NK-92 treated with Interleukin-12 subunit alpha and Interleukin-12 subunit beta, amount 100 ng/mL, for 24 hours (cell line): ENCODE measurements at places on chromosomes 12 and 14.

DNA sequence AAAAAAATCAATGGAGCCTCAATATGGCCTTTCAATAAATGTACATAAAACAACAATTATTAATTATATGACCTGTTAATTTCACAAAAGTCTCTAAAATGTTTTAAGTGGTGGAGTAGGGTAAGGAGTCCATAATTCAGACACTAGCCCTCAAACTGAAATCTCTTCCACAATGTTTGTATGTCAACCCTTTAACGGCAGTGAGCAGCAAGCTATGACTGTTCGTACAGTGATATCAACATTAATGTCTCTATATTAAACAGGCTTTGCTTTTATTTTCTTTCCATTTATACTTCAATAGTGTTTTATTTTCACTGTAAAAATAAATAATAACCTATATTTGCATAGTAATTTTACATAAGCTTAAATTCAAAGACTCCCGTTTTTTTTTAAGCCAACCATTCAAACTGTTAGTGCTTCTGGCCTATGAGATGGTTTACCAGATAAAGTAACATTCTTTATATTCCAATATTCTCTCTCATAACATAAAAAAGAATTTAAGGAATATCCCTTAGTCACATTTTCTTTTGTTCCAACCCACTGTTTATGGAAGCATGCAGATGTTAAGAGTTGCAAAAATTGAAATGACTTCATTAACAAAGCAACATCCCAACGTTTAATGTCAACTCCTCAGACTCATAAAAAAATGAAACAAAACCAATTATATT is 2.3 kb downstream of the CDK17 start:
- DNase-seq: no peak

DNA sequence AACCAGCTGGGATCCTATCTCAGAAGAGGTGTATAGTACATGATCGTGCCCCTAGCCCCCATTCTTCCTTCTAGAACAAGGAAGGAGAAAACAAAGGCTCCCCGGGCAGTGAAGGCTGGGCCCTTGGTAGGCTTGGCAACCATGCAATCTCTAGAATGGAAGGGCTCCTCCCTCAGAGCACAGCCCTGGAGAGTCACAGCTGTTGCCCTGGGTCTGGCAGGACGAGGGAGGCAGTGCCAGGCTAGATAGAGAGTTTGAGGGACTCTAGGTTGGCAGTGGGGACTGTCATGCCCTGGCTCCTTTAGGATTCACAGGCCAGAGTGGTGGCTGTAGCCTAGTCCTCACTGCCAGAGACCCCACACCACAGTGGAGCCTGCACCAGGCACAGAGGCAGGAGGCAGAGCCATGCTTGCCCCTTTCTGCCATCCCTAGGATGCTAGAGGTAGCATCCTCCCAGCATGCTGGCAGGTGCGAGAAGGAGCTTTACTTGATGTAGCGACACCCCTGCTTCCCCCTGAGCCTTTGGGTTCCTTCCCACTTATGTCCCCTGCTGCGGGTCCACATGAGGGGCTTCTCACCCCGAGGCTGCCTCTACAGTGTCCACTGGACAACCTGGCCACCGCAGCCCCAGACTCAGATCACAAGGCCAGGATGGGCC is 33.4 kb upstream of the CIPC start:
- no peak for DNase-seq

- DNase-seq: no peak
Observed at GRCh38 chr14:96267336-96267735, 11.3 kb downstream of the BDKRB1 start.

- no peak for DNase-seq
Observed at GRCh38 chr14:55756557-55756956, 176.6 kb downstream of the KTN1 start.

GRCh38 chr14:103896578-103896977 is 31.7 kb upstream of the TDRD9 start:
- no peak for DNase-seq

- DNase-seq: no peak
Observed at GRCh38 chr12:3263939-3264922, 187.1 kb downstream of the TSPAN9 start.

DNA sequence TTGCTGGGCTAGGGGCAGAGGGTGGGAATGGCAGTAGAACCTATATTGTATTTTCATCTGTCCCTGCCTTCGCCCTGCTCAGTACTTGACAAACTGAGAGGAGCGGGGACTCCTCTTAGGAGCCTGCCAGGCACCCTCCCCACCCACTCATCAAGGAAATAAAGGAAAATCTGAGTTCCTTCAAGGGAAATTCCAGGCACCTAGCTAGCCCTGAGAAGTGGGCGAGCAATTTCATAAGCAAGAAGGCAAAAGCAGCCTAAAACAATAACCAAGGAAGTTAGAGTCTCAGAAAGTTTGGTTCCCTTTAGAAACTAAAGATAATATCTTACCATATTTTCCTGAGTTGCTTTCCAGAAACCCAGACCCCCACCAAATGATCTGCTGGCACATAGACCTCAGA is 10.6 kb upstream of the PLEKHD1 start:
- no peak for DNase-seq

- no peak for DNase-seq
Observed at GRCh38 chr14:25518364-25518763, 468.4 kb upstream of the STXBP6 start.

DNA sequence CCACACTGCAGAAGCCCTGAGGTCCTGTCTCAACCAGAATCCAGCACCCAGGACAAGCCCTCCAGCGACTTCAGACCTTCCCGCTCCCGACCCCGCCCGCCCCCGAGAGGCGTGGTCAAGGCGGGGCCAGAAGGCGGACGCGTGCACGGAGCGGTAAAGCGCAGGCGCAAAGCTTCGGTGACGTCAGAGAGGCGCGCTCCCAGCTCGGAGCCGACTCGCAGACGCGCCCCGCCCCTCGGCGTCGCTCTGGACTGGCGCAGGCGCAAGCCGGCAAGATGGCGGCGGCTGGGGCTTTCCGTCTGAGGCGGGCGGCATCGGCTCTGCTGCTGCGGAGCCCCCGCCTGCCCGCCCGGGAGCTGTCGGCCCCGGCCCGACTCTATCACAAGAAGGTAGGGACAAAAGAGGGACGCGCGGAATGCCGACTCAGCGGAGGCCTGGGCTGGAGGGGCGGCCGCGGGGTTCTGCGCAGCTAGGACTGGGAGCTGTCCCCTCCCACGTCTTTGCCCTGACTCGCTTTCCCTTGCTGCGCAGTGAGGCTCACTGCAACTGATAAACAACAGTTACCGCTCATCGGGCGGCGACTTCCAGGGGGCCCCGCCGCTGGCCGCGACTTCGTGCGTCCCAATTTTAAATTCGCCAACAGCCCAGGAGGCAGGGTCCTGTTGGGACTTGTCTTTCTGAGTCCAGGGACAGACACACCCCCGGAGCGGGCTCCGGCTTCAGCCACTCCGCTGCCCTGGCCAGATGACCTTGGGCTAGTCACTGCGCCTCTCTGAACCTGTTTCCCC is at the start of gene ISCU:
Gene ISCU, plus strand, starts transcription at position 249 of the 788 bp plus-strand sequence. Its CDS starts 27 bp downstream, at position 276.
- DNase-seq: peak; percentile 94

DNA sequence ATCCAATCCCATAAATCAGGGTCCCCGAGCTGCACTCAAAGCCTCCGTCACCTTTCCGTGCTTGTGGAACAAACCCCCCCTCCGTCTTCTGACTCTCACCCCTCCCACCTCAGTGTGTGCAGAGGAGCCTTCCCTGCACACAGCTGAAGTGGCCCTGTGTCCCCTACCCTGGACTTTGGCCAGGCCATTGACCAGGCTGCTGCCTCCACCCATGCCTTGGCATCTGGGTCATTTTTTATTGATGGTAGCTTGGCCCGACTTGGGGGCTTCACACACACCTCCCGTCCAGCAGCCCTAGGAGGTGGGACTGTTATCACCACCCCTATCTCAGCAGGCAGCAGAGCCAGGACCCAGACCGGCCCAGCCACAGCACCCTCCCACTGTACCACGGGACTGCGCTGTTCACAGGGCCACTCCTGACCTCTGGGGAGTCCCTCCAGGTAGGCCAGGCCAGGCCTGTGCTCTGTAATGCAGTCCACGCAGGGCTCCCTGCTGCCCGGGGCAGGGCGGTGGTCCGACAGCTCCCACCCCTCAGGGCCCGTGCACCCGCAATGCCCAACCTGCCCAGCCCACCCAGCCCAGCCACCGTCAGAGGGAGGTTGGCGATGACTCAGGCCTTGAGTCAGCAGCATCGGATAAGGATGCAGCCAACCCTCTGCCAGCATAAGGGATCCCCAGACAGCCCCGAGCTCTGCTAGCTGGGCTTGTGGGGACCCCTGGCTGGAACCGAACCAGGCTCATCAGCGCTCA is 9.2 kb upstream of the INF2 start:
- DNase-seq: no peak

DNA sequence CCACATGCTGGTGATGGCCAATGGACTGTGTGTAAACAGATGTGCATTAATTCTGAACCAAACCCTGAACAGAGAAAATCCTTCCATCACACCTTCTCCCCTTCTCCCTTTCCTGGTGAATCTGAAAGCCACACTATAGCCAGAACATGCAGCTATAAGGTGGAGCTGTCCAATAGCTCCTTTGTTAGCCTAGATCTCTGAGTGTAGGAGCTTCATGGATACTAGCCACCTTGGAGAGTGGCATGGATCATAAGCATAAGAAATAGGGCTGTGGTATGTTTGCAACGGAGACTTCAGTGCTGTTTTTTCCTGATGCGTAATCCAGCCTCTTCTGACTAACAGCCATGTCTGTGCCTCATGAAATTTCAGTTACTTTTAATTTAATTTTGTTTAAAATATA is 364.5 kb downstream of the BTG1 start:
- no peak for DNase-seq

- DNase-seq: no peak
Observed at GRCh38 chr14:100438271-100438670, 115.1 kb downstream of the SLC25A47 start.

- DNase-seq: no peak
Observed at GRCh38 chr14:102902086-102902485, 20.4 kb upstream of the AMN start.

GRCh38 chr12:127509066-127509778 is 757.7 kb upstream of the TMEM132C start:
- no peak for DNase-seq

- DNase-seq: no peak
Observed at GRCh38 chr14:77322250-77322902, 1.5 kb downstream of the GSTZ1 start.

GRCh38 chr14:88929656-88930436 is 105.4 kb downstream of the TTC8 start:
- DNase-seq: no peak

GRCh38 chr12:104411826-104412641 is 44.7 kb upstream of the CHST11 start:
- no peak for DNase-seq

DNA sequence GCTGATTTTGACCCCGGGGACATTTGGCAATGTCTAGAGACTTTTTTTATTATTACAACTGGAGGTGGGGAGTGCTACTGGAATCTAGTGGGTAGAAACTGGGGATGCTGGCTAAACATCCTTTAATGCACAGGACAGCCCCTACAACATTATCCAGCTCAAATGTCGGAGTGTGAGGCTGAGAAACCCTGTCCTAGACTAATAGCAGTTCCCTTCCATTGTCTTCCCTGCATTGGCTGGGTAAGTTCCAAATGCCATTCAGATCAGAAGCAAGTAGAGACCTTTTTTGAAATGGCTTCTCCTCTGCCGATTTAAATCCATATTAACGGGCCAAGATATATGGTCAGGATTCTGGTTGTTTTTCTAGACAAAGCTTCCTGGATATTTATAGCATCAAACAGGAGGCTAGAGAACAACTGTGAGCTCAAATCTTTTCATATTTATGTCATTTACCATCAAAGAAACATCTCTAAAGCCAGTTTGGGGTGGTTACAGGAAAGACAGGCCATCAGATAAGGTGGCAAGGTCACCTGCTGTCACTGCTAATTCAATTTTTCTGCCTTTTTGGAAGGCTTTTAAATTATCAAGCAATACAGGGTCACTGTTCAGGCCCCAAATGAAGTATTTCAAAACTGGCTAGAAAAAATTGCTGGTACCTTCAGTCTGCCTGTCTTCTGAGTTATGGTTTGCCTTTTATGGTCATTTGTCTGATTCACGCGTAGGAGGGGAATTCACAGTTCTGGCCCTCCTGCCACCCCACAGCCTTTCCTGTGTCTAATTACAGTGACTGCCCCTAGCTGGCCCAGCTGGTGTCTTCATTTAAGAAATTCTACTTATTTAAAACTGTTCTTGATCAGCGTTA is 20.1 kb upstream of the AKAP5 start:
- DNase-seq: peak; percentile 59

DNA sequence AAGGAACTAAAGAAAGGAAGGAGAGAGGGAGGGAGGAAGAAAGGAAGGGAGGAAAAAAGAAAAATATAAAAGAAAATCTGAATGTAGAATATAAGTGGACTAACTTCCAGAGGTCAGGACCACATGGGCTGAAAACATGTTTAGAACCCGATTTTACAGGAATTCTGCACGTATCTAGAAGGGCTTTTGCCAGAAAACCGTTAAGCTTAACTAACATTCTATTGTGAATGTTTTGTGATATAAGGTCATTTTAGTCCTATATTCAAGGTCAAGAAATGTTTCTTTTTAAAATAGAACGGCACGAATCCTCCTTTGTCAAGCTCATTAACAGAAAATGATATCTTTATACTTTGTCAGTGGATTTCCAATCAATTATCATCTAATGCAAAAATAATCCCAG is 13.1 kb downstream of the PTCSC3 start:
- no peak for DNase-seq

DNA sequence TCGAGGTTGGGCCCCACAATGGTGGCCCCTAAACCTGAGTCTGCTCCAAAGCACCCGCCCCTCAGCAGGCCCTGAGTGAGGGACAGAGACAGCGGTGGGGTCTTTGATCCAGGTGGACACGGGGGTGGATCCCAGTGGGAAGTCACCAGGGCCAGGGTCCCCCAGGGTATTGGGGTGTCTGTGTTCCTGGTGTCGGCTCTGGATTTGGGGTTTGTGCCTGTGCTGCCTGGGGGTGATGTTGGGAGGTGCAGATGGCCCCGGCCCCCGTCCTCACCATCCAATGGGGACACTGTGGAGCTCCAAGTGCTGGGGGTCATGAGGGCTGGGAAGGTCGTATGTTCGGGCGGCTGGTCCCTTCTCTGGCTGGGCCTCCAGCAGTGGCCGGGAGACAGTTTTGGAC is 354.2 kb downstream of the TMEM121 start:
- DNase-seq: no peak

- DNase-seq: no peak
Observed at GRCh38 chr14:66884149-66884548, 305.1 kb upstream of the GARIN2 start.

- DNase-seq: no peak
Observed at GRCh38 chr14:49939884-49940510, 47.1 kb downstream of the ARF6 start.
